Epithelial cell of proximal tubule (primary cell): ENCODE measurements at places on chromosomes 1 and 21.

GRCh38 chr1:218711884-218712674 is 366.9 kb downstream of the TGFB2 start:
- no peak for DNase-seq

DNA sequence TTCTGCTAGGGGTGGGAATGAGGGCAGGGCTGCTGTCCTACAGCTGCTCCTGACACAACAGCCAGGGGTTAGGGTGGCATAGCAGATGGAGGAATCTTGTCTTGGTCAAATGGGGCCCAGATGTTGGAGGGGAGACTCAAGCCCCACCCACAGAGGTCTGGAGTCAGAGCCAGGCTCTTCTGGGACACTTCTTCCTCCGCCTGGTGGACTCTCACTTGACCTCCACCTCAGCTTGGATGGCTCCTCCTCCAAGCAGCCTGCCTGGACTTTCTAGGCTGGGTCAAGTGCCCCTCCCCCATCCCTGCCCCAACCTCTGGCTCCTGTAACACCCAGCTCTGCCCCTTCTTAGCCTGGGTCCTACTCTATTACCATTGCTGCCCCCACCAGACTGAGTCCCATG is 35.5 kb downstream of the EPHA2 start:
- DNase-seq: no peak

GRCh38 chr1:169196581-169196980 is 90.1 kb downstream of the ATP1B1 start:
- no peak for DNase-seq

GRCh38 chr21:31157756-31158155 is 119.5 kb upstream of the KRTAP19-8 start:
- DNase-seq: no peak

GRCh38 chr1:157403203-157403602 is 149.1 kb downstream of the FCRL5 start:
- DNase-seq: no peak

DNA sequence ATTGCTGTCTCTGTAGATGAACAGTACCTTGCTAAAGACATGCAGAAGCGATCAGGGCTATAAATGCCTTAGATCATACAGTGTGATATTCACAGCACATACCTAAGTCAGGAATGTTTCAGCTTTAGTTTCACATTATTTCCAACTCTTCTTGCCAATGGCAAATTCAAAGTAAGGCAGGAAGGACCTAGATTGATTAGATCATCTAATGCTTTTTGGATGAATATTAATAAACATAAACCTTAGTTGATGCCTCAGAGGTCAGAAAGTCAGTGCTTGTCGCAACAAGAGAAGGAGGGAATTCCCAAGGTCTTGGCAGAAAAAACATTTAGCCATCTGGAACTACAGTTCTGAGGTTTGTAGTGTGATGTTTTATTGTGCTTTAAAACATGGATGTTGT is 122.3 kb downstream of the TNFSF18 start:
- no peak for DNase-seq

DNA sequence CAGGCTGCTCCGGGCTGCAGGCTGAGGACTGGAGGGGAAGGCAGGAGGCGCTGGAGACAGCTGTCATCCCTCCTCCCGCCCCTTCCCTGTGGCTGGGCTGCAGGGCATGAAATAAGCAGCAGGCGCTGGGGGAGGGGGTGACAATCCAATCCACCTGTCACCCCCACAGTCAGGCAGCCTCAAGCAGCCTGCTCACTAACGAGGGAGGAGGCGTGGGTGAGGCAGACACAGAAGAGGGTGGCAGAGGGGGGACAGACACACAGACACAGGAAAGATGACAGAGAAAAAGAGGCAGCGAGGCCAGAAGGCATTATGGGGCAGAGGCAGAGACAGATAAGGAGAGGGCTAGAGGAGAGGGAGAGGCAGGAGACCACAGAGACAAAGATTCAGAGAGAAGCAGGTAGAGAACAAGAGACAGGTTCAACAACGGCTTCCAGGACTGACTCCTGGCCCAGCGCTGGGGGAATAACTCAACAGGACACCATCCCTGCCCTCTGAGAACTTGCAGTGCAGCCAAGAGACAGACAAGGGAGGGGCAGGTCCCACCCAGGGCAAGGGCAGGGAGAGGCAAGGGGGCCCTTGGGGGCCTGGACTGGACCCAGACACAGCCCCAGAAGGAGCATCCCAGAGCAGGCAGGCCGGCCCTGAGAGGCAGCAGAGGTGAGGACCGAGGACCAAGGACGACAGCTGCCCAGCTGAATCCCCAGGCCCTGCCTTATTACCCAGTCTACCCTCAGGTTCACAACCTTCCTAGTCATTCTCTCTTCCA is 11.2 kb downstream of the MEF2D start:
- DNase-seq: no peak

DNA sequence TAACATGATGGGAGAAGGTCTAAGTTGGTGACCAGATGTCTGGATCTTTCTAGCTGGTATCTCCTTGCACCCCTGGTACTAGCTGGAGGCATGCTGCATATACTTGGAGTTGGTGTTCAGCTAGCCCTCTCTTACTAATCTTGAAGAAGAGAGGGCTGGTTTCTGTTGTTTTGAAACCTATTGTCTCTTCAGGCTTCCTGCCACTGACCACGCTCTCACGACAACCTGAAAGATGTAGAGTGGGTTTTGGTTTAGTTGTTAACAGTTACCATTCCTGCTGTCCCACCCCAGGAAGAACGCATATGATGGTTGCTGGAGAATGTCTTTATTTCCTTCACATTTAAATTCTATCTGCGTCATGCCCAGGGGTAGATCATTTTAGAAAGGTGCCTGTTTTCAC is 3.6 kb downstream of the MAN1C1 start:
- DNase-seq: no peak

DNA sequence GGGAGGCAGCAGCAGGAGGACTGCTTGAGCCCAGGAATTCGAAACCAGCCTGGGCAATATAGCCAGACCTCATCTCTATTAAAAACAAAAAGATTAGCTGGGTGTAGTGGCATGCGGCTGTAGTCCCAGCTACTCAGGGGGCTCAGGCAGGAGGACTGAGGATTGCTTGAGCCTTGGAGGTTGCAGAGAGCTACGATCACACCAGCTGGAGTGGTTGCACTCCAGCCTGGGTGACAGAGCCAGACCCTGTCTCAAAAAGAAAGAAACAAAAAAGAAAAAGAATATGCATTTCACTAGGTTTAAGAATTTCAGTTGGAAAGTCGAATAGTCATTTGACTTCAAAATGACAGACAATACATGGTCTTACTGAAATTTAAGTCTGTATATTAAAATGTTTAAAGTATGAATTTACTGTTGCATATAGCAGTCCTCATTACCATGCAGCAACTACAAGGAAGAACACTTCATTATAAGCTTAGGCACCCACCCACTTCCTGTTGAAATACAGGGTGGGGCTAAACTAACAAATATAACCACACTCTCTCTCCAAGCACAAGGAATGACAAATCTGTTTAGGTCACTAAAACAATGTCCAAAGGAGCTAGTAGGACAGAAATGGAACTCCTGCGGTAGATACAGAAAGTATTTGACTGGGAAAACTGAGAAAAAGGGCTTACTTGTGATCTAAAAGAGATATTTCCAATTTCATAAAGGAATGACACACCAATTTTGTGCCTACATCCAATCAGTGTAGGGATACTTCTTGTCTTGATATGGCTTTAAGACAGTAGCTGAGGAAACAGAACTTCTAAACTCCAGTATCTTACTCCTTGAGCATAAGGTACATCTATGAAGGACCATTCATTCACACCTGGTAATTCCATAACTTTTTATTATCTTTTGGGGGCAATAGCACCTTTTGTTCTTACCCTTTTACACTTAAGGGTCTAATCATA is 44.1 kb downstream of the GPR3 start:
- DNase-seq: no peak

DNA sequence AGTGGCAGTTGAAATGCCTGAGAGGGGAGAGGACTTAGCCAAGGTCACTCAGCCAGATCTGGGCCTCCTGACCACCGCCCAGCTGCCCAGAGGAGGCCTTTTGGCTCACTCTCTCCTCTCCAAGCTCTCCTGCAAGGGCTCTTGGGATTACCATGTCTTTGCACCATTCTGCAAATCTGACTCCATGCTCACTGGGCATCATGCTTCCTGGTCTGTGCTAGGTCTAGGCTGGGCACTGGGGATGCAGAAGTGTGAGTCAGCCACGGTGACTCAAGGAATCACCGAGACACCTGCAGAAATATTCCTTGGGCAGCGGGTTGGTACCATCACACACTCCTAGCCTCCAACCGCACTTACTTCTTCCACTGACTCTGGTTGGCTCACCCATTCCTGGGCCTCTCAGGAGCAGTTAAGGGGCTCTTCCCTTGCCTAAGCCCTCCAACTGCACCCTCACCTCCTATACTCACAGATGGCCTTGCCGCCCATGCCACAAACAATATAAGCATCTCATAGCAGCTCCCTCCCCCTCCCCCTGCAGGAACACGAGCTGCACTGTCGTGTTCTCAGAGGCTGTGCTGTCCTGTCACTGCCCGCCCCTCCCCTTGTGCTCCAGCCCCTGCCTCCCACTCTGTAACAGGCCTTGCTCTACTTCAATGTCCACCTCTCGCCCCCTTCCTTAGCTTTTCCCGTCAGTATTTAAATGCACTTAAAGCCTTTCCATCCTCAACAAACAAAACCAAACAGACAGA is 34.8 kb downstream of the CDCP2 start:
- DNase-seq: no peak

DNA sequence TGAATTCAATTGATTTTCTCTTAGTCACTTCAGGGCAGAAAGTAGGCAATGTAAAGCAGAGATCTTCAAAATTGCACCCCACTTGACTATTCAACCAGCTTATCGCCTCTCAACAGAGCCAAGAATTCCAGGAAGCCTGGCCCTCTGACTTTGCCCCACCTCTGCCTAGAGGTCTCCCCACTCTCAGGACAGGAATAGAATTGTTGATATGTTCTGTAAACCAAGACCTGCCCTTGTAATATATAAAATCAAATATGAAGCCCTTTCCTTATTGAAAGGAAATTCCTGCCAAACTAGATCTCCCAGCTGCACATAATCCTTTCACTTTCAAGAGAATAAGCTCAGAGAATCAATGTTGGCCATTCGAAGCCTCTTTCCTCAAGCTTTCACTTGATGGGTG is 116.1 kb upstream of the DPT start:
- DNase-seq: no peak

GRCh38 chr1:234505769-234506102 is 26.8 kb upstream of the TARBP1 start:
- no peak for DNase-seq

DNA sequence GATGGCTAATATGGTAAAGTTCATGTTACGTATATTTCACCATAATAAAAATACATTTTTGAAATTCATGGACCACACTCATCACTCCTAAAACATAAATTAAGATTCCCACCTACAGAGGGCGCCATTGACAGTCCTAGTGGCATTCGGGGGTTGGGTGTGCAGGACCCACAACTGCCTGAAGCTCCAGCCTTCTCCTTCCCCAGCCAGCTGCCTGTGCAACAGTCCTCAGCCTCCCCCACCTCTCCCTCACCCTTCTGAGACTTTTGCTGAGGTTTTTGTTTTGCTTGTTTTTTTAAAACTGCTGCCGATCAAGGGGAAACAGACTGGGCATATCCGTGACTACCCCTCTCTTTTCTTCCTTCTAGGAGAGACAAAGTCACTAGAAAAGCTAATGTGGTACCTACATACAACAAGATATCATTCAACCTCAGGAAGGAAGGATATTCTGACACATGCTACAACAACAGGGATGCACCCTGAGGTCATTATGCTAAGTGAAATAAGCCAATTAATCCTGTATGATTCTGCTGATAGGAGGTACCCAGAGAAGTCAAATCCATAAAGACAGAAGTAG is 9.2 kb upstream of the EVA1C start:
- DNase-seq: no peak

- DNase-seq: no peak
Measured at GRCh38 chr1:8026976-8027747, 1.1 kb upstream of the ERRFI1 start.

DNA sequence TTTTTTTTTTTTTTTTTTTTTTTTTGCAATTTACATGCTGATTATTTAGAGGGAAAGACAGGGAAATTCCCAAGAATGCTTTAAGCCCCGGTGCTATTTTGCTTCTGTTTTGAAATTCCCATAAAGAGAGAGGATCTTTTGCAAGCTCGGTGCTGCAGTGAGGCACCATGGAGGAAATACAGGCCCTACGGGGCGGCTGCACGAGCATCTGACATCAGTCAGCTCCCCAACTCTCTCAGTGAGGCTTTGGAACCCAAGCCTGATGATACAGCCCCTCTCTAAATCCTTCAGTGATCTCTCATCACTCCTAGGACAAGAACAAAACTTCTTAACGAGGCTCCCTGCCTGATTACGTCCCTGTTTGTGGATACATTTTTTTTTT is 791 bp upstream of the CHI3L1 start:
- no peak for DNase-seq

GRCh38 chr1:188499690-188500089 is 1670.9 kb downstream of the PLA2G4A start:
- DNase-seq: no peak

- DNase-seq: no peak
Measured at GRCh38 chr1:79532555-79532954, 526.0 kb upstream of the ADGRL4 start.

- DNase-seq: peak; percentile 69
Measured at GRCh38 chr1:86846164-86846647, 67.7 kb downstream of the SELENOF start.

DNA sequence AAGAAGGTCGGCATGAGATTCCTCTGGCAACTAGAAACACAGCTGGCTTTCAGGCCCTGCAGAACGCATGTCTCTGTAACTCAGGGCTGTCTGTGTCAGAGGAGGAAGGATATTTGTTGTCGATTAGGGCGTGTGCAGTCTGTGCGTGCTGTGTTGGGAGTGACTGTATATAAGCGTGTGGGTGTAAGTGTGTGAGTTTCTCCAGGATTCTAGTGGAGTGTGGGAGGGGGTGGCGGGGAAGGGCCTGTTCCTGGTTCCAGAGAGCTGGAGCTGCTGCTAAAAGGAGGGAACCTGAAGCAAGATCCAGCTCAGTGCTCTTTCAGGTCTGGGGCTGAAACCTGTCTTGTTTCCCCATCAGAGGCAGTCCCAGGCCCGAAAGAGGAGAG is 74.3 kb downstream of the SLC16A1 start:
- DNase-seq: no peak
